ENCODE measurements at places on chromosomes 11 and 22.

DNA sequence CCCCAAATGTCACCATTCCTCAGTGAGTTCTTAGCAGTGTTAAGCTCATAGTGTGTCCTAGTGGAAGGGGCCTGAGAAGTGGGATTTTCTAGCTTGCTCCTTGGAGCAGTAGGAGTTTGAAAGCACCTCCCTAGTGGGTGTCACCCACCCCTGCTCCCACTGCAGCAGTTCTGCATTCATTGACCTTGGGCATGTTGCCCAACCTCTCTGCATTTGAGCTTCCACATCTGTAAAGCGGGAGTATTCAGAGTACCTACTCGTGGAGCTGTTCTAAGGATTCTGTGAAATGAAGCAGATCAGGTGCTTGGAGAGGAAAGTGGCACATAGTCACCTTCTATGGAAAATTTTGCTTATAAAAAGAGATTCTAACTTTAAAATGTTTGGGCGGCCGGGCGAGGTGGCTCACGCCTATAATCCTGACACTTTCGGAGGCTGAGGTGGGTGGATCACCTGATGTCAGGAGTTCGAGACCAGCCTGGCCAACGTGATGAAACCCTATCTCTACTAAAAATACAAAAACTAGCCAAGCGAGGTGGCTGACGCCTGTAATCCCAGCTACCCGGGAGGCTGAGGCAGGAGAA lies 16.9 kb downstream of the LMO2 start:
- DNase-seq, result no peak

- DNase-seq, result no peak
These were observed 10.2 kb upstream of the SF1 start for GRCh38 chr11:64788321-64789215.

DNA sequence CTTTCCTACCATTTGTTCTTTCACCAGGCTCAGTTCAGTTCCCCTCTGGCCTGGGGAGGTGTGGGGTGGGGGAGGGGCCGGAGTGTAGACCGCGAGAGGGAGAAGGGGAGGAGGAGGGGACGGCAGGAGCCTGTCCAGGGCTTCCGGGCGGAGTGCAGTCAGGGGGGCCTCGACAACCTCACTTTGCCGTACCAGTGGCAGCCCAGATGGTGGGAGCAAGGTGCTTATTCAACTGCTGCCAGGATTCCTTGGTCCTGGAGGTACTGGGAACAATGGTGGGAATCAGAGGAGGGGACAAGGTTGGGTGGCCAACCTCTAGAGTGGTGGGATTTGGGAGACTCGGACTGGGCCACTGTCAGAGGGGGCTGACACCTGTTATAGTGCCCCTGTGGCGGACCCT lies 1.2 kb downstream of the BACE1 start:
- DNase-seq, result no peak

DNA sequence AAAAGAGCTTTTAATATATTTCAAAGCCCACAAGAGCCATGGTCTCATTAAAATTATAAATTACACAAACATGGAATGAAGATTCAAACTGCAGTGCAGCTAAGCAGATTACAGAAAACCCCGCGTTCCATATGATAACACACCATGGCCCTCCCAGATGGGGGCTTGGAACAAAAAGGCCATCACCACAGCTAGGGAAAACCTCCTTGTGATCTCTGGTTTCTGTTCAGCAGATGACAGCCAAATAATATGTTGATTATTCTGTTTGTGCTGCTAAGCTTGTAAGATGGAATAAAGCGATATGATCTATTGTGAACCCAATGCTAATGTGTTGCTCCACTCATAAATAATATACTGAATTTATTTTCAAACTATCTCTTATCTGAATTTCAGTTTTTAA lies 28.5 kb downstream of the IMMP1L start:
- DNase-seq, result no peak

DNA sequence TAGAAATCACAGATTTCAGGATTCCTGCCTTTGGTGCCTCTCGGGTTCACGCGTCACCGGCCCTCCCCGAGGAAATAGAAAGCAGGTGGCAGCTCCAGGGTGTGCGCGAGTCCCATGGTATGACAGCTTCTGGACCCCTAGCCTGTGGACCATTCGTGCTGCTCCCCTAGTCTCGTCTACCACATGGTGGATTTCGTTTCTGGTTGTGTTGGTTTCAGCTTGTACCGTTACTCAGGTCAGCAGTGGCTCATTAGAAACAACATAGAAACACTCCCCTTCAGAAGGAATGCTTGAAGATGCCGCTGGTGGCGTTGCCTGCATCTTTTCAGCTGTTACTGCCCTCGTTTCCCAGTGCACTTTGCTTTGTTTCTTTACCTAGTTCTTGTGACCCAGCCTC lies 700 bp downstream of the TTC17 start:
- DNase-seq, result peak; percentile 21

All from activated T-cell treated with anti-CD3 and anti-CD28 coated beads for 4 hours (primary cell).